ENCODE measurements at places on chromosomes 6 and 20.

GRCh38 chr6:150841189-150841588 is 24.3 kb upstream of the MTHFD1L start:
- no peak for DNase-seq

GRCh38 chr6:32424589-32425300 is 14.9 kb upstream of the HLA-DRA start:
- no peak for DNase-seq

GRCh38 chr6:105669232-105669631 is 266.4 kb upstream of the PREP start:
- DNase-seq: no peak

DNA sequence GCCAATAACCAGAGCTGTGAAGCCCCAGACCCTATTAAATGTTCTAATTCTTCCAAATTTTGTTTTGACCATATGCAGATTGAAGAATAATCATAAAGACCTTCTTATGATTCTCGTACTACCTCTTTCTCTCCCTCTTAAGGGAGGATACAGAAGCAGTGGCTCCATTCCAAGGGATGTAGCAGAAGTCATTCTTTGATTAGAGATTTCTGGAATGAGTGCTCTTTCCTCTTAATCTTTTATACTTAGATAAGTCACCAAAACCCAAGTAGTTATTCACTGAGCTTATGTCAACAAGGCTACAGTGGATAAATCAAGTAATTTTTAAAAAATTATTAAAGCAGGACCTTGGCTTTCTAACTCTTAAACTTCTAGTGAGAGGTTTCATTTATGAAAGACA is 266.0 kb upstream of the STXBP5 start:
- no peak for DNase-seq

DNA sequence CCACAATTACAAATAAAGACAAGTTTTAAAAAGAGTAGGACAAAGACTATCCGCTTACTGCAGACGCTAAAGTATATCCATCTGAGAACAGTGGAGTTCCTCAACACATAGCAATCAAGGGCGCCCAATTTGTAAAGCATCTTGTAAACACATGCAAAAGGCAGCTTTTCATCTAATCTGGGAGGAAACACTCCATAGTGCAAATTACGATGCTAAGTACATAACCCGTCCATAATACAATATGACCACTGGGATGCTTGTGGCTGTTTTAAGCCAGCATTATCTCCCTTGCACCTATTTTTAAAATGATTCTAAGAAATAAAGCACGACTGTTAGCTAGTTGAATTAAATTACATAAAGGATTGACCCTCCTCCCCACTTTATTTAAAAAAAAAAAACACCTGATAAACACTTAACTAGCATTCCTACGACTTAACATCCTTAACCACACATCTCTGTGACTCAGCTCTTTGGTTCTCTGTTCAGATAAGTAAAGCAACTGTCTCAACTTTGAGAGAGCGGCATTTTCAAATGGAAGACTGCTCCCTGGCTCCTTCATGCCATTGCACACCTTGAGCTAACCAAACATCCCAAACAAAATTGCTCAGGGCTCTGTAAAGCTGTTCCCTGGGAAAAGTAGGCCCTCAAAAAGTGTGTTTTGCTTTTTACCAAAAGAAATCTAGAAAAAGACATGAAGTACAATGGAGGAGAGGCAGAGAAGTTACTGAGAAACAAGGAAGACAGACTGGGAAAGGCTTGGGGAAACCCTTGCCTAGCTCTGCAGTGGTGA is 14.2 kb downstream of the SLC22A23 start:
- DNase-seq: peak; percentile 80

- no peak for DNase-seq
These were observed 12.7 kb downstream of the IL17F start for GRCh38 chr6:52231406-52232127.

DNA sequence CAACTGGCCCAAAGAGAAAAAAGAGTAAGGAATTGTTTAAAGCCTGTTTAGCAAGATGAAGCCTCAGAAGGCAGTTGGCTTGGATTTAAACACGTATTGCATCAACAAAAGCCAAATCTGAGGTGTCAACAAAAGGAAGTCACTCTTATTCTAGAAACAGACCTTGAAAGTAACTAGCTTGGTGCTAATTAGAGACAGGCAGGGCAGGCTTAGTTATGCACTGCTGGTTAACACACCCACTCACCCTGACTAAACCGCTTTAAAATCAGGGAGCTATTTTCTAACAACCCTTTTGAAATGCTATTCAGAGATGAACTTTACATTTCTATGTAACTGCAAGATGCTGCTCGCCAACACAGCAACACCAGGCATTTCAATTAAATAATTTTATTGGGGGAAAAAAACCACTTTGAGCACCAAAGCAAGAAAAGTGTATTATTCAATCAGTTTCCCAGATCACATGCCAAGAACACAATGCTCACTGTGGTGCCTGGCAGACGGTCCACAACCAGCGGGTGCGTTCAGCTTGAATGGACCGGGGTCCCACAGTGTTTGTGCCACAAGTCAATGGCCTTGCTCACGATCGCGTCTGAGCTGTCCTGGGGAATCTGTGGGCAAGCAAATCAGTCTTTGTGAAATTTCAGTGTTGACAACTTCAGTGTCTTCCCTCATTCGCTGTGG is 23.6 kb downstream of the TBC1D7 start:
- DNase-seq: no peak

Data from Caki2 (cell line).